ENCODE measurements at places on chromosomes 13 and 19.
A peak's percentile ranks its signal among the peaks of the same experiment; 100 is the strongest.

GRCh38 chr19:40822161-40822560 lies 23.2 kb downstream of the EGLN2 start:
- DNase-seq, result no peak

- DNase-seq, result no peak
Observed at GRCh38 chr19:1585243-1585580, 7.5 kb downstream of the MBD3 start.

DNA sequence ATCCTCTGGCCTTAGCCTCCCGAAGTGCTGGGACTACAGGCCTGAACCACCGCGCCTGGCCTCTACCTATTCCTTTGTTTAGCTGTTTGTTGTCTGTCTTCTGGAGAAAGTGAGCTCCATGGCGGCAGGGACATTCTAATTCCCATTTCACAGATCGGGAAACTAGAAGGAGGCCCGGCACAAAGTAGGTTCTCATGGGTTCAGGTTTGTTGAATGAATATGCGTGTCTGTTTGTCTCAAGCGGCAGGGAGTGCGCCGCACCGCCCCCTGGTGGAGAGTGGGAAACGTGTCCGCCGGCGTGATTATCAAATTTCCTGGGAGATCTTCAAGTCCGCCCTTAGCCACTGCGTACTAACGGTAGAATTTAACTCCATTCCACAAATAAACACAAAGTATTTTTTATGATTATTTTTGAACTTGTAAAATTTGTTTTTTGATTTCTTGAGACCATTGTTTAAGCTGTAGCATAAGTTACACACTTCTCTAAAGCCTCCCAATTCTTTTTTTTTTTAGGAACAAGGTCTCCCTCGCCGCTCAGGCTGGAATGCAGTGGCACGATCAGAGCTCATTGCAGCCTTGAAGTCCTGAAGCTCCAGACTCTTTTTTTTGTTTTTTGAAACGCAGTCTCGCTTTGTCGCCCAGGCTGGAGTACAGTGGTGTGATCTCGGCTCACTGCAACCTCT lies 8.9 kb upstream of the CCDC9 start:
- peak; percentile 83 for DNase-seq

- DNase-seq, result peak; percentile 76
Observed at GRCh38 chr19:10408511-10409283, 5.4 kb upstream of the CDC37 start.

- no peak for DNase-seq
Observed at GRCh38 chr13:71661921-71662320, 205.1 kb downstream of the DACH1 start.

DNA sequence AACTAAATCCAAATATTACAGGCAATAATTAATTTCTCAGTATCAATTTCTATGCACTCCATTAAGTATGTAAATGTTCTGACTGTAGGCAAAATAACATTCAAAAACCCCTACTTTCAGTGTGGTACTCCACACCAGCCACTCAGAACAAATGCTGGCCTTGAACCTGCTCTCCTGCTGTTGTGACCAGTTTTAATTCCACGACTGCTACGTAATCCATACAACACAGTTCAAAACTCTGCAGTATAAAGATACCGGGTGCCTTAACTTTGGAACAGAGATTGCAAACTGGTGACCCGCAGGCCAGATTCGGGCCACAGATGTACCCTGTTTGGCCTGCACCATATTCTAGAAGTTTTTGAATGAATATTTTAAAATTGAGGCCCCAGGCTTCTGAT lies 30.4 kb downstream of the COL4A1 start:
- no peak for DNase-seq

- DNase-seq, result no peak
Observed at GRCh38 chr13:95540888-95541287, 11.6 kb upstream of the CLDN10 start.

DNA sequence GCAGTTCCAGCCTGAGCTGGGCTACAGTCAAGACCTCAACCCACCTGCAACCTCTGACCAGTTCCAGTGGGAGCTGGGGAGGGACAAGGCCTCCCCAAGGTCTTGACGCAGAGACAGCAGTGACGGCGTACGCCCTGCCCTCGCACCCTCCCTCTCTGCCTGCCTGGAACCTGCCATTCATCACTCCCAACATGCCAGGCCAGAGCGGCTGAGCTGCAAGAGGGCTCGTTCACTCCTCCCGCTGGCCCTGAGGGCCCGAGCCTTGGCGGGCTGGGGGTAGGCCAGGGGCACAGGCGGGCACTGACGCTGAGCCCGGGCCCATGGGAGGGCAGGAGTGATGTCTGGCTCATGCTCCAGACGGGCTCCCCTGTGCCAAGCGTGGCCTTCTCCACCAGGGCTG lies 8.2 kb downstream of the NDUFA11 start:
- DNase-seq, result no peak

- no peak for DNase-seq
Observed at GRCh38 chr13:32829676-32830335, 186.4 kb upstream of the KL start.

DNA sequence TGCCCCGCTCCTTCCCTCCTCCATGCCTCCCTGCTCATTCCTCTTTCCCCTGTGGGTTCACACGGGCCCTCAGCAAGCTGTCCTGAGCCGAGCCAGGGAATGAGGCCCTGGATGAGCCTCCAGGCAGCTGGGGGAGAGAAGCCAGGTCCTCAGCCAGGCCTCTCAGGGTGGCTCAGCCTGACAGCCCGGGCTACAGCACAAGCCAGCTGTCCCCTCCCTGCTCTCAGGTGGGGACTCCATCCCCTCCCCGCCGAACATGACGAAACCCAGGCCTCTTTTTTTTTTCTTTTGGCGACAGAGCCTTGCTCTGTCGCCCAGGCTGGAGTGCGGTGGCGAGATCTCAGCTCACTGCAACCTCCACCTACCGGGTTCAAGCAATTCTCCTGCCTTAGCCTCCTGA lies 40.0 kb upstream of the MATK start:
- DNase-seq, result no peak

- DNase-seq, result peak; percentile 48
Observed at GRCh38 chr19:38395381-38396114, 7.1 kb downstream of the SPRED3 start.

GRCh38 chr13:46728777-46729176 lies 68.2 kb downstream of the ESD start:
- no peak for DNase-seq

GRCh38 chr13:105979131-105980011 lies 556.1 kb downstream of the EFNB2 start:
- DNase-seq, result no peak

- DNase-seq, result no peak
Observed at GRCh38 chr19:44111910-44112463, 1.2 kb upstream of the ZNF225 start.

GRCh38 chr13:111319521-111319920 lies 921 bp upstream of the TEX29 start:
- no peak for DNase-seq

- no peak for DNase-seq
Observed at GRCh38 chr13:85853901-85854663, 54.9 kb upstream of the SLITRK6 start.

GRCh38 chr13:104140552-104140951 lies 1074.3 kb upstream of the SLC10A2 start:
- DNase-seq, result no peak

DNA sequence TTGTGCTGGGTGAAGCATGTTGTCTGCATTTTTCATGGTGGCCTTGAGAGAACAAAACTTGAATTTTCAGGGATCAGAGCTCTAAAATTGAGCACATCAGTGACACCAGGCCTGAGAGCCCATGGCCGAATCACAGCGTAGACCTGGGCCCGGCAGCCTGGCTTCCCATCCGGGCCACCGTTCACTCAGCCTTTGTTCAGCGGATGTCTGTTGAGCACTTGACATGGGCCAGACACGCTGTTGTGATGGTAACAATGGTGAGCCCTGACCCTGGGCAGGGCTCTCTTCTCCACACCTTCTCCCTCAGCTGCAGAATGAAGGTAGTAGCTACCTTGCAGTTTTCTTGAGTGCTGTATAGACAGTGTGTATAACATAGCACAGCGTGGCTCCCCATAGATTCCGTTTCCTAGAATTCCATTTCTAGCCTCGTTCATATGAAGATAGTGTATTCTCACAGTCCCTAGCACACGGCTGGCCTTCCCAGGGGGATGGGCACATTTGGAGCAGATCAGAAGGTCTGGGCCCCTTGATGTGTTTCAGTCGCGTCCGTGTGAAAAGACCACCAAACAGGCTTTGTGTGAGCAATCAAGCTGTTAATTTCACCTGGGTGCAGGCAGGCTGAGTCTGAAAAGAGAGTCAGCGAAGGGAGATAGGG lies 75.3 kb downstream of the RAB20 start:
- no peak for DNase-seq

- no peak for DNase-seq
Observed at GRCh38 chr19:7748171-7748570, 837 bp upstream of the CD209 start.

DNA sequence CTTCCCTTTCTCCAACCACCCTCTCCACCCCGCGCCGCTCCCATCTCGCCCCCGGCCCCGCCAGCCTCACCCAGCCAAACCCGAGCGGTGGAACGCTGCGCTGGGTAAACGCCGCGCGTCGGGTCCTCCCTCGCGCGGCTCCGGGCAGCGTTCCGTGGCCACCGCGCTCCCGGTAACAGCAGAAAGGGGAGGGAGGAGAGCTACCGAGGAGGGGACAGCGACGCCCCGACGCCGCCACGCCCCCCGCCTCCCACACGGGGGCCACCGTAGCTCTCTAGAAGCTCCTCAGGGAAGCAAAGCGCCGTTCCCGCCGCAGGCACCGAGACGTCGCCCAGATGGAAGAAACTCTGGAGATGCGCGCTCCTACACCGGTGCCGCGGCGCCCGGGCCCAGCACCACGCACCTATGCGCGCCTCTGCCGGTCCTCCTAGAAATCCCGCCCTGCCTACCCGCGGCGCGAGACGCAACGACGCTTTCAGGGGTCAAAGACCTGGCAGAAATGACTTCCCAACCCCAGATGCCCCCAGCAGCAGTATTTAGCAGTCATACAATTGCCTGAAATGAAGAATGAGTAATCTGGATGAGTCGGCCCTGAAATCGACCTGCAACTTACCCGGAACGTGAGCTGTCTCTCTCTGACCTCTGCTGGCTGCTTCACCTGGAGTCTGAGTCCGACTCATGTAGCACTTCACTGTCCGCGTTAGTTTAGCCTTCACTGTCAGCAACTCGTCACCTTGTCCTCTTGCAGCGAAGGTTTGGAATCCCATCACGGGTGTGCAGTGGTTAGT lies at the start of gene RUBCNL:
Gene RUBCNL (minus strand): TSS at position 189 of the 788 bp plus-strand sequence. CDS start 14,777 bp downstream, outside the sequence.
- DNase-seq, result peak; percentile 13

DNA sequence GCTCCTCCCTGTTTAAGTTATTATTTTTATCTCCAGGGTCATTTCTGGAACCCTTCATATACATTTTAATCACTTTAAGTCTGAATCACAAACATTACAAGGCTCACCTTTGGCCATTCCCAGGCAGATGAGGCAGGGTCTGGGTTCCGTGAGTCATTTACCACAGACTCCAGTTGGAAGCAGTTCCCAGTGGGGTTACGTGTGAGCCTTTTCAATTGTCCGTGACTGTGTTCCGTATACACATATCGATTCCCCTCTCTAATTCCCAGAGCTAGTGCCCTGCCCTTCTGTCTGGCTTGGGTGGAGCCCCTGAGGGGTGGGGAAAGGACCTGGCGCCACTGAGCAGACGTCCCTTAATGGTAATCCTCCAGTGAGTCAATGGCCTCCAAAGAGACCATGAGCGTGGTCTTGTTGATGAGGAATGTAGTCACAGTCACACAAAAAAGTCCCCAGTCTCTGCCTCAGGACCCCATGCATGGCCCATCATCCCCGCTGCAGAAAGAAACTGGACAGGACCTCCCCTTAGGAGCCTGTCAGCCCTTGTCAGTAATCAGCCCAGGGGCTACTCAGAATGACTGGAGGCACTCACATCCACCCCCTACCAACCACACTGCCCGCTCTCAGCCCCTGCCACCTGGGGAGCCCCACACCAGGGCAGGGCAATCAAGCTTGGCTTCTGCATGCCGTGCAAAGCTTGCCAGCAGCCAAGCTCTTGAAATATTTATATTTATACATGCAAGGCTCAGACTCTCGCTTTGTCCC lies 144.4 kb downstream of the ZIC5 start:
- DNase-seq, result no peak

GRCh38 chr13:30880151-30880855 lies 25.8 kb upstream of the MEDAG start:
- DNase-seq, result no peak

GRCh38 chr13:77800219-77800618 lies 102.7 kb downstream of the SLAIN1 start:
- DNase-seq, result no peak

GRCh38 chr19:28504727-28505126 lies 708.2 kb downstream of the UQCRFS1 start:
- no peak for DNase-seq

GRCh38 chr19:30450100-30450499 lies 77.9 kb downstream of the ZNF536 start:
- DNase-seq, result no peak

DNA sequence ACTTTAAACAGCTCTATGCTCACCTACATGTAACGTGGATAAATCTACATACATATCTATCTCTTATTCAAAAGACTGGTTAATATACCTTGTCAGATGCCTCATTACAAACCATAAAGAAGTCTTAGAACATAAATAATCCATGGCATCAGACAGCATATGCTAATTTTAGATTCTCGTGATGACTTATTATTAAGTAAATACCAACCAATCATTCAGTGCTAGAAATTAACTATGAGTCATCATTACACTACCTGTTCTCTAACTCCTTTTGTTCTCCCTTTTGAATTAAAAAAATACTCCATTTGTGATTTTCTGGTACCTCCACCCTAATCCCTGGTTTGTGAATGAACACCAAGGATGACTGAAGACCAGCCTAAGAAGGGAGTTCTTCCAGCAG lies 754.3 kb upstream of the ARGLU1 start:
- DNase-seq, result no peak

DNA sequence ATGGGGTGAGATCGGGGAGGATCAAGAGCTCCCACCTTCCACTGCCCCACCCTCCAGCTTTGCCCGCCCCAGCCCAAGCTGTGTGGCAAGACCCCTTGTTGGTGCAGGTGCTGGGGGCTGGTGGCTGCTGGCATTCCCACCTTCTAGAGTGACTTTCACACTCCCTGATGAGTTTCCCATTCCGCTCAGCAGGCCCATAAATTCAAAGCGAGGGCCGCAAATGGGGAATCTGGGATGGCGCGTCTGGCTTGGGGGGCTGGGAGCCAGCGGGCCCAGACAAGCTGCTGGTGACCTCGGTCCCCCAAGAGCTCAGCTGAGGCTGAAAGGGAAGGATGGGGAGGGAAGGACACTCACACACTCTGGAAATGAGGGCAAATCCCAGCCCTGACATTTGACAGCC lies 110.3 kb downstream of the GADD45B start:
- DNase-seq, result no peak

DNA sequence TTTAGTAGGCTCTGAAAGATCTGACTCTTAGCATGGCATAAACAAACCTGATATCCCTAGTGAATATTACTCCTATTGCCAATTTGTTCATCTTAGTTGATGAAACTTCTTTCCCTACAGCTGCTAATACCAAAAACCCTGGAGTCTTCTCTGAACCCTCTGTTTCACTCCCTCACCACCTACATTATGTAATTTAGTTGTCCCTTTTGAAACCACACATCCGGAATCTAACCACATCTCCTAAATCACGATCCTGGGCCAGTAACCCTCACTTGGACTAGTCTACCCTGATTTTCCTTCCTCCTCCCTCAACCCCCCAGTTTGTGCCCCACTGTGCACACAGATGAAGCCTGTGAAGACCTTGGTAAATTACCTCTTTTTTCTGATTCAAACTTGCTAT lies 1.2 kb downstream of the ZNF256 start:
- DNase-seq, result no peak
